Ascending aorta (tissue), 2 donors: ENCODE measurements at places on chromosomes 1 and 21. TPM values are rescaled to one million over a fixed set of nuclear protein-coding genes. Genes with fewer than 3 reads are reported as not detected.

DNA sequence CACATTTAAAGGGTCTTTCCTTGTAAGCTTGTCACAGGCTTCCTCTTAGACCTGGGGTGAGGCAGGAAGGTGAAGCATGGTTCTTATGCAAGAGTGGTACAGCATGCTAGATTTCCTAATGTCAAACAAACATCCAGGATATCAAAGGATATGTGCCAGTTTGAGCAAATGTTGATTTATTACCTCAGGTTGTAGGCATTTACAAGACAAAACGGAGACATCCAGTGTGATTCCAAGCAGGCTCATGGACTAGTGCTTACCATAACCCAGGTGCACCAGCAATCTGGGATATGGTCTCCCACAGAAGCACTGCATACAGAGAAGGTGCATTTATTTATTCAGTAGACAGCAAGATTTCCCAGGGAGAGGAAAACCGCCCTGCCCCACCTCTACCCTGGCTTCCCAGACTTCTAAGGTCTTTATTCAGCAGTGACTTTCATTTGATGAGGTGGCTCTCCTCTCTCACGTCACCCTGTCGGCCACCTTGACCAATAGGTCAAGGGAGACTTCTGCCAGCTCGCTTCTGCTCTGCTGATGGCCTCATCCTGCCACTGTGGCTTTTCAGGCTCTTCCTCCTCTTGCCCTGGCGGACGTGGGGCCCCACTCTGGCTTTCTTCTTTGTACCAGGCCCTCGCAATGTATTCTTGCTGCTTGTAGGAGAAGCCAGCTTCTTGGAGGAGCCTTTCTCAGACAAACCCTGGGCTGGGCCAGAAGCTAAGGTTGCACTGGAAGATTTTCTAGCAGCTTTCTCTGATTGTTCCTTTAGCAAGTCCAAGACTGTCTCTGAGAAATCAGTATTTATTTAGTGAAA is 25.6 kb downstream of the HHIPL2 start:
- H3K4me1 ChIP-seq, result no peaks in the 10 kb centered on the region
- H3K4me3 ChIP-seq, result no peak overlapping the region
- no peaks in the 10 kb centered on the region for H3K27me3 ChIP-seq
- DNase-seq, result no peak

GRCh38 chr1:174932587-174932986 is 67.2 kb upstream of the CACYBP start:
- DNase-seq, result no peak
- H3K36me3 ChIP-seq, result no peaks in the 10 kb centered on the region
- no peak overlapping the region for H3K27ac ChIP-seq
- H3K4me1 ChIP-seq, result no peaks in the 10 kb centered on the region
- no peaks in the 10 kb centered on the region for H3K27me3 ChIP-seq

GRCh38 chr21:42566524-42567213 is 53.0 kb downstream of the SLC37A1 start:
- H3K36me3 ChIP-seq, result peaks cover 28% of the 10 kb centered on the region
- no peaks in the 10 kb centered on the region for H3K4me1 ChIP-seq
- no peak overlapping the region for H3K27ac ChIP-seq

PGLYRP4 gene
- total RNA-seq, result not detected

GRCh38 chr1:14941864-14942263 is 211.7 kb upstream of the TMEM51 start:
- H3K4me1 ChIP-seq, result peaks cover 8% of the 10 kb centered on the region
- DNase-seq, result no peak
- no peak overlapping the region for H3K4me3 ChIP-seq
- H3K36me3 ChIP-seq, result no peaks in the 10 kb centered on the region

- H3K27ac ChIP-seq, result no peak overlapping the region
- no peak overlapping the region for H3K4me3 ChIP-seq
- H3K36me3 ChIP-seq, result no peaks in the 10 kb centered on the region
- H3K27me3 ChIP-seq, result no peaks in the 10 kb centered on the region
- no peaks in the 10 kb centered on the region for H3K4me1 ChIP-seq
- no peak for DNase-seq
Observed at GRCh38 chr1:94314222-94314858, 77.0 kb upstream of the ARHGAP29 start.
